Gastroesophageal sphincter (tissue), 4 donors: ENCODE measurements at places on chromosomes 6 and 20. TPM values are rescaled to one million over a fixed set of nuclear protein-coding genes. Genes with fewer than 3 reads are reported as not detected.

Gene GGTLC1
- total RNA-seq: not detected

Gene NHLRC1
- 0.72 TPM for total RNA-seq

Gene MEP1A
- total RNA-seq: not detected

Gene GSTA1
- total RNA-seq: not detected

Gene RAD21L1
- not detected for total RNA-seq

Gene CNR1
- 8.3 TPM for total RNA-seq

Gene SERAC1
- total RNA-seq: 31.4 TPM

Gene VWA7
- total RNA-seq: 0.47 TPM

Gene NANP
- 5.8 TPM for total RNA-seq

Gene NMBR
- not detected for total RNA-seq

Gene CST7
- 4.0 TPM for total RNA-seq

Gene BPIFA1
- total RNA-seq: not detected

Gene BANF2
- not detected for total RNA-seq

Gene TNNC2
- 1.0 TPM for total RNA-seq

Gene ABRACL
- 11.9 TPM for total RNA-seq

Gene RPRD1B
- total RNA-seq: 25.4 TPM

Gene BMP2
- 4.9 TPM for total RNA-seq

Gene LST1
- 7.5 TPM for total RNA-seq

Gene TNFRSF21
- 14.3 TPM for total RNA-seq

Gene SLC17A9
- total RNA-seq: 4.6 TPM

Gene IYD
- not detected for total RNA-seq

Gene PROKR2
- total RNA-seq: not detected

Gene BPIFB3
- not detected for total RNA-seq
